ENCODE measurements at places on chromosomes 12 and 14.
A peak's percentile ranks its signal among the peaks of the same experiment; 100 is the strongest.

DNA sequence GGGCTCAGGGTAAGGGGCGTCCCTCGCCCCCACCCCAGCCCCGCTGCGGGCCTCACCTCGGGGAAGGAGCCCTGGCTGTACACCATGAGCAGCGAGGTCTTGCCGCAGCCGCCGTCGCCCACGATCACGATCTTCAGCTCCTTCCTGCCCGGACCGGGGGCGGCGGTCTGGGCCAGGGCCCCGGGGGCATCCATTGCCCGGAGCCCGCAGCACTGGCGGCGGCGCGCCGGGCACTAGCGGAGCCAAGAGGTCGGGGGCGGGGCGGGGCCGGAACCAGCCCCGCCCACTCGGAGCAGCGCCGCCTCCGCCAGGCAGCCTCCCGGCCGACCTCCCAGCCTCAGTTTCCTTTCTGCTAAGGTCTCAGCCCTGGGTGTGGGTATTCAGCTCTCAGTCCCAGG, at the start of gene RHOF:
RHOF (minus strand) TSS at position 249 of the 398 bp plus-strand sequence; CDS start at position 194, 55 bp downstream.
- peak; percentile 41 for DNase-seq

- DNase-seq = peak; percentile 6
These were observed 17.7 kb upstream of the ANP32D start for GRCh38 chr12:48454667-48455066.

DNA sequence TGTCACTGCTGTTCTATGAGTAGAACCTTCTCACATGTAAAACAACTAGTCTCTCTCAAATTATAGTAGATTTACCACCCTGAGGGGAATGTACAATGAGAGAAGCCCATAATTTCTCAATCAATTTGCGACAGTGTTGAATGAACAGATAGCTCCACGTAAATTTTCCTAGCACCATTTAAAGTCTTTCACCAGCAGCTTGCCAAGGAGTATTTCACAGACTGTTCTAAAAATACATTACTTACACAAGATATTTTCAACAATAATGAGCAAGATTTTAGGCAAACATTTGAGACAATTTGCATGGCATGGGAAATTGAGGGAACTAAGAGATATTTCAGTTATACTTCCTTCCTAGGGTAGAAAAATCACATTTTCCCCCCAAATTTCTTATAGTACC, 151.6 kb downstream of the KICS2 start:
- no peak for DNase-seq

DNA sequence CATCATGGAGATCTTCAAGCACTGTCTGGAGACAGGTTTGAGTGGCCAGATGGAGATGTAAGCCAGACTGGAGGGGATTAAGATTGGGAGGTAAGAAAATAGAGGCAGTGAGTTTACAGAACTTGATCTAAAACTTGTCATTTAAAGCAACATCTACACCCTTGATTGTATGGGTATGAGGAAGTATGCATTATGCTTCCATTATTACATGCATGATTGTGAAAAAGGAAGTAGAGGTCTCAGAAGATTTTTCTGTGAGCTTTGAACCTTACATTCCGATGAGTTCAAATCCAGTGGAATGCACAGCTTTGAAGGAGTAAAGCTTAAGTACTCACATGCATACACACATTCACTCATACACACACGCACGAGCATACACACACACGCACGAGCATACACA, 550.8 kb downstream of the MED13L start:
- DNase-seq = no peak

- DNase-seq = no peak
These were observed 27.4 kb downstream of the CRACR2A start for GRCh38 chr12:3725388-3726115.

DNA sequence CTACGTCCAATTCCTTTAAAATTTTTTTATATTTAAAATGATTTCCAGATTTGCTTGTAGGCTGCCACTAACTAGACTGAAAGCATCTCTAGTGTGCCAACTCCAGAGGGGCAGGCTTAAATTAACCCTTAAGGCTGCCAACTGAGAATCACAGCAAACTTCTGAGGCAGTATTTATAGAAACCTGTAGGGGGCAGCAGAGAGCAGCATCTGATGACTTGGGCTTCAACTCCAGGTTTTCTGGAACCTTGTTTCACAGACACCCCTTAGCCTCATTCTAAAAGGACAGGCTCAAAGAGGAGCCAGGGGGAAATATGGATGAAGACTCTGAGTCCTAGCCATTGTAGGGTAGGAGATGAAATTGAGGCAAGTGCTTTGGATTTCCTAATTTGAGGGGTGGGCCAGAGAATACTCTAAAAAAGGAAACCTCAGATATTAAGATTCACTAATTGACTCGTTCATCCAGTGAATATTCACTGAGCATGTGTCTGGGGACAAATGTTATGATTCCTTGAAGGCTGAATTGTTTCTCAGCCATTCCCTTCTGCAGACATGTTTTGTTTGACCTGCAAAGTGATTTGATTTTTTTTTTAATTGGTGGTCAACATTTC, 63.3 kb upstream of the HSPB8 start:
- DNase-seq = peak; percentile 29

- no peak for DNase-seq
These were observed 20.0 kb downstream of the PTHLH start for GRCh38 chr12:27952510-27952909.

DNA sequence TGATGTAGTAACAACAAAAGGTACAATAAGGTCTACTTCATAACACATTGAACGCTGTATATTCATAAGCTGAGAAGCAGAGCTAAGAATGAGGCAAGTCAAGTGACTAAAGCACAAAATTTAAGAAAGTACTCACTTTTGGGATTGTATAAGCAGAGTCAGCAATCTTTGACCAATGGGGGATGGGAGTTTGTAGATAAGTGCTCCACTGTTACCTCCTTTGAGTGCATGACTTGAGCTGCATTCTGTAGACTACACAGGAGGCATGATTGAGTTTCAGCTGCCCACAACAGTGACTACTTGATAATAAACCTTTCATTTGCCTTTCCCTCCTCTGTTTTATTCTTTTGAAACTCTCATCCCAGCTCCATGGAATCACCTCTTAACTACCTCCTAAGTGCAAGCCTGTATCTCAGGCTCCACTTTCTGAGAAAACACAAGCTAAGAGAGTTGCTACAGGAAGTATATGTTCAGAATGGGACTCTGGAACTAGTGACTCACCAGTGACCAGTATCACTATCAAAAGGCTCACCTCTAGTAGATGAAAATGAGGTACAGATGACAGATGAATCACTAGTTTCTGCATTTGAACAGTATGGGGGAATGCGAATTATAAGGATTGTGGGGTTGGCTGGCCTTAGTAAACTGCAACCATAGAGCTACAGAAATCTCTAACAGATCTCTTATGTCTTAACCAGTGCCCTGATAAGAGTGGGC, 49.2 kb downstream of the SLC35F4 start:
- DNase-seq = no peak

- DNase-seq = no peak
These were observed 12.5 kb downstream of the SYT10 start for GRCh38 chr12:33427071-33427470.

- peak; percentile 91 for DNase-seq
These were observed 8.7 kb upstream of the DDX47 start for GRCh38 chr12:12804432-12804886.

DNA sequence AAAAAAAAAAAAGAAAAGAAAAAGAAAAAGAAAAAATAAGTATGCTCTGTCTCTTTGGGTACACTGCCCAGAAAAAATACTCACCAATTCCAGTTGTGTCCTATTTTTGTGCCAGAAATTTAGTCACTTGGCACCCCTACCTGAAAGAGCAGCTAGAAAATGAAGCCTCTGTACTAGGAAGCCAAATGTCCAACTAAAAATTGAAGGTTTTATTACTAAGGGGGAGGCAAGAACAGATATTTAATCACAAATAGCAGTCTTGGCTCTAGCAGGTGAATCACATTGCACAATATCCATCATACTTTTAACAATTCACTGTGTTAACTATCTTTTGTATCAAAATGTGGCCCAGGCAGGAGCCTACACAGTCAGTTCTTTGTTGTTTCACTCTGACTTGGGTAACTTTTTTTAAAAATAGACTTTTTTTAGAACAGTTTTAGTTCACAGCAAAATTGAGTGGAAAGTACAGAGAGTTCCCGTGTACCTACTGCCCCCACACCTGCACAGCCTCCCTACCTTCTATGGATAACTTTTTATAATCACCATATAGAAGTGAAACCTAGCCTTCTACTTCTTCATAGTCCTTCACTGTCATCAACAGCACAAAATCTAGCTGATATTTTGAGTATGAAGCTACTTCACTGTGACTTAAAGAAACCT, 87.1 kb upstream of the ATF7IP start:
- DNase-seq = no peak

DNA sequence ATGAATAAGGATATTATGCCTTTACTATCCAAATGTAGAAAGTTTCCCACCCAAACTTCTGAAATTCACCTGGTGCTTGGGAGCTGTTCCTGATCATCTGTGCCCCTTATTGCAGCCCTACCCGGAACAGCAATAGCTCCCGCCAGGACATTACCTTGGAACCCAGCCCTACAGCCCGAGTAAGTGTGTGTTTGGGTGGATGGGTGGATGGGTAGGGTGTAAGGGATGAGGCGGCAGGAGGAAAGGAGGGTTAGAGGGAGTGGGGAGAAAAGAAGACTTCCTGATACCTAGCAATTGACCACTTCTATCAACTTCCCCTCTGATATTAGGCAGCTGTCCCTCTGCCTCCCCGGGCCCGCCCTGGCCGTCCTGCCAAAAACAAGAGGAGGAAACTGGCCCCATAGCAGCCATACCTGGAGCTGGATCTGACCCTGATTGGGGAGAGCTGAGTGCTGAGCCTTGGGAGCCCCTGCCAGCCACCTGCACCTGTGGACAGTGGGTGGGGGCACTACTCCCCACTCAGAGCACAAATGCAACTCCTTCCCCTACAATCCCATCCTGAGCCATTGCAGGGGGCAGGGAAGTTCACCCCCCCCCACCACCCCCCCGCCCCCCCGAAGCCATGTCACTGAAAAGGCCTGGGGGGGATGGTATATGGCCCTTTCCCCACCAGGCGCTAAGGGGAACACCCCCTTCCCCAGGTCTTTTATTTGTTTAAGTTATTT, 6.4 kb downstream of the MBD6 start:
- DNase-seq = no peak

GRCh38 chr12:45981075-45981837, 9.1 kb downstream of the SCAF11 start:
- no peak for DNase-seq

GRCh38 chr12:24228371-24228770, 278.9 kb upstream of the SOX5 start:
- DNase-seq = no peak

GRCh38 chr14:97594306-97594705, 797.1 kb downstream of the VRK1 start:
- DNase-seq = no peak

GRCh38 chr14:67424539-67424938, 12.6 kb upstream of the PLEK2 start:
- DNase-seq = no peak
